ENCODE measurements at places on chromosomes 2 and 18.

DNA sequence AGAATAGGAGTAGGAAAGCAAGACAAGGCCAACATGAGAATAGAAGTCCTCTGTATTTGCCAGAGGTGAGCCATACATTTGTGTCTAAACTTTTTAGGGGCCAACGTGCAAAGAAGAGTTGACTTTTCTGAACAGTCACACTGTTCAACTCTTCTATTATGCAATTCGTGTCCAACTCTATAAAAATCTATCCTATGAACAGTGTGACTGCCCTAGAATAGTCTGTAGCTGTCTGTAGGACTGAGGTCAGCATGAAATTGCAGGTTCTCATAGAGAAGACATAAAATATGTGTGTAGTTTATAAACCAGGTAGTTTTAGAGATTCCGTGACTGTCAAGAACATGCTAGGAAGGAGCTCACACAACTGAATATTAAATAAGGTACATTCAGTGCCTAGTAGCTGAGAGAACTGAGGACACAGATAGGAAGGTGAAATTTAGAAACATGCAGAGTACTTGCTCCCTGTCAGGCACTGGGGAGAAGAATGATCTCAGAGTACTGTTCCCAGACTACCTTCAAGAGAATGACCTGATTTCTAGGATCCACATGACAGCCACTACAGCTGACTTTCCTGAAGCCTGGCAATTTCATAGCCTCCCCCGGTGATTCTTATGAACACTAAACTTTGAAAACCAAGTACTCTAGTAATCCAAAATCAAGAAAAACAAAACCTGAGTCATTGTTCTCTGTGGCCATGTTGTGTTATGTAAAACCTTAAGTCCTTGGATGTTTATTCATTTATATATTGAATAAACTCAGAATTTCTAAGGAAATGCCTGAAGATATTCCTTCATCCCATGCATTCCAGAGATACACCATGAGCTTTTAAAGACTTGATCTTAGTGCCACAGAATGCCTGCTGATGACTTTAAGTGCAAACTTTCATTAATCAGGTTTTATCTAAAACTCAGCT, 201.5 kb upstream of the BOD1L2 start:
- no peak for DNase-seq

GRCh38 chr2:45836316-45836715, 184.8 kb downstream of the PRKCE start:
- no peak for DNase-seq

- DNase-seq = no peak
Observed at GRCh38 chr2:209496586-209496982, 72.7 kb downstream of the MAP2 start.

DNA sequence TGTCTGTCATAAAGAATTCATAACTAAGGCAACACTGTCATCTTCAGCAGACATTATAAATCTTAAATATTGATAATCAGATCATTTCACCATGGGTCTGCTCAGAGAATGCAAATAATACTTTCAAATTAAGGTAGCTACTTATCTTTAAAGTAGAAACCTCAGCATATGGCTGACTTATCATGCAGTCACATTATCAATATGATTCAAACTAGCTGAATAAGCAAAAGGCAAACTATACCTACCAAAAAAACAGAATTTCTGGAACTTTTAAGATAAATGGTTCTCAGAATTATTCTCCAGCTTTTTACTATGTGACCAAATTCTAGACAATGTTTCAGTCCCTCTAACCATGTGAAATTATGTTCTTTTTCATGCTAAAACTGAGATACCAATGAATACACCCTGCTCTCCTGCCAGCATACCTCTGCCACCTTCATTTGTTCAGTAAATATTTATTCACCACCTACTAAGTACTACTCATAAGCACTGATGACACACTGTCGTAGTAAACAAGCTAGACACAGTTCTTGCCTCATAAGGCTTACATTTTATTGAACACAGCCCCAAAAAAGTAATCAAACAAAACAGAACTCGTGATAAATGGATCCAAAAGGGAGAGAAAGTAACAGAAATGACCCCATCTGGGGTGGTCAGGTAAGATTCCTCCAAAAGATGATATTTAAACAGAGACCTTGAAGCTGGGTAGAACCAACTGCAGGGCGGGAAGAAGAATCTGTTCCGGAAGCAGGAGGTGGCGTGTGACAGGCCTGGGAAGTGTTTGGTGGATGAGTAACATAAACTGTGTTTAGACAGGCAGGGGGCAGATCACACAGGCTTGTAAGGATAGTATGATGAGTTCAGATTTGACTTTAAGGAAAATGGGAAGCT, 17.7 kb downstream of the SPIRE1 start:
- no peak for DNase-seq

- no peak for DNase-seq
Observed at GRCh38 chr18:79590191-79591031, 89.2 kb upstream of the CTDP1 start.

GRCh38 chr18:22272242-22272641, 102.9 kb downstream of the GATA6 start:
- DNase-seq = no peak

DNA sequence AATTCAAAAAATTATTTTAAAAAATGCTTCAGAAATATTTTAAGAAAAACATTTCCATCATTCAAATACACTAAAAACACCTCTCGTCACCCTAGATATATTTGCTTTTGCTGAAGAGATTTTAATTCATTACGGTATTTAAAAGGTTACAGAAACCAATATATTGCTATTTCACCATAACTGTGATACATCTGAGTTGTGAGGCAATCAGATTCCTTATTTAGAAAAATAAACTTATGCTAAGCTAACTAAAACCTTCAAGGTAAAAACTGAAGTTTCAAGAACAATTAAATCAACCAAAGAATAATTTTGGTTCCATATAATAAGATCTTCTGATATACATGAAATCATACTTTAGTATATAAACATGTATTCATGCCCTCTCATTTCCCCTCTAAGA, 32.8 kb downstream of the PELI1 start:
- DNase-seq = no peak

GRCh38 chr2:88603146-88603545, 24.1 kb downstream of the EIF2AK3 start:
- DNase-seq = no peak

DNA sequence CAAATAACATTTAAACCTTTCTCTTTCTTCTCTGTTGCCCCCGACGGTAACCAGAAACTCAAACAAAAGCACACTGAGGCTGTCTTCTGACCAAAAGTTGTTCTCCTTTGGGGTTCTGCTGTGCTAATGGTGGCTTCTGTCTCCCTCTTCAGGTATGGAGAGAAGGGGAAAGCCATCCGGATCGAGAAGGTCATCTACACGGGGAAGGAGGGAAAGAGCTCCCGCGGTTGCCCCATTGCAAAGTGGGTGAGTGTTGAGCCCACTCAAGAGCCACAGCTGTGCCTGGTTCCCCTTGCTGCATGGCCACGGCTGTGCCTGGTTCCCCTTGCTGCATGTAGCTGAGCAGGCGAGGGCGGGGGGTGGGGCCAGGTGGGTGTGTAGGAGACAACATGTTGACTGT, 67.4 kb downstream of the BOLA3 start:
- no peak for DNase-seq

GRCh38 chr18:48376406-48376805, 32.8 kb downstream of the ZBTB7C start:
- no peak for DNase-seq

DNA sequence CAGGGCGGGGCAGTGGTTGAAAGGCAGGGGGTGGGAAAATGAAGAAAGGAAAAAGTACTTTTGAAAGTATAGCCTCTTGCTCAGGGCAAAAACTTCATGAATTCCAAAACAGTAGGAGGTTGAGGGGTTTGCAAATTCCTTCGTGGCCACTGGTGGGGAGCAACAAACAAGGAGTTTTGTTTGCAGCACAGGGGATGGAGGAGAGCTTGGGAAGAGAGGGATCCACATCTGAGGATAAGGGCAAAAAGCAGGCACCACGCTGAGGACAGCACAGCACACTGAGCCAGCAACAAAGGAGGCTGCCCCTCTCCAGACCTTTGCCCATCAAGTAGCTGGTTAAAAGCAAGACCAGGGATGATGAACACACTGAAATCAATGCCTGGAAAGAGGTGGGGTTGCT, 148.9 kb downstream of the TCF4 start:
- no peak for DNase-seq

DNA sequence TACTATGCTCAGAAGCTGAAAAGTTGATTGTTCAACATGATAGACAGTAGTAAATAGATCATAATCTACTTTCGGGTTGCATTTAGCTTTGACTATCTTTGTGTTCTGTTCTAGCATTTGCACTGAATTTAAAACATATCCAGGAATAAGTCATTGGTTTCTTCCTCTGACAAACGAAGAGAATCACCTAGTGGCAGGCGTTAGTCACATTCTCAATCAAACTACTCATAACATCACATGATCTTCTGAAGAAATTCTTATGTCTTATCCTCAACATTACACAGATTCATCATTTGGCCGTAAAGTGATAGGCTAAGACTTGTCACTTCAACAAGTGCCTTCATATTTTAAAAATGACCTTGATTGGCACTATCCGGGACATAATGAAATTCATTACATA, 63.6 kb upstream of the TTC21B start:
- no peak for DNase-seq

DNA sequence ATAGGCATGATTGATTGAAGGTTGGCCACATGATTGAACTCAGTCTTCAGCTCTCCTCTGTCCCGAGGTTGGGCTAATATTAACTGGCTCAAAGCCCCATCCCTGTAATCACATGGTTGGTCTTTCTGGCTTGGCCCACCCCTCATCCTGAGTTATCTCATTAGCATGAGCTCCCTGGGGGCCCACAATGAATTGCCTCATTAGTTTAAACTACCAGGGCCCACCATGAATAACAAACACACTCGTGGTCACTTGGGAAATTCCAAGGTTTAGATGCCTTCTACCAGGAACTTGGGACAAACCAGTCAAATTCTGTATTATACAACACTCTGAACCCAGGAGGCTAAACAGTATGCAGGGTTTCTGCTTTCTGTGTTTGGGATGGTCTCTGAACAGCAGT, 121.7 kb upstream of the B3GNT2 start:
- DNase-seq = no peak

DNA sequence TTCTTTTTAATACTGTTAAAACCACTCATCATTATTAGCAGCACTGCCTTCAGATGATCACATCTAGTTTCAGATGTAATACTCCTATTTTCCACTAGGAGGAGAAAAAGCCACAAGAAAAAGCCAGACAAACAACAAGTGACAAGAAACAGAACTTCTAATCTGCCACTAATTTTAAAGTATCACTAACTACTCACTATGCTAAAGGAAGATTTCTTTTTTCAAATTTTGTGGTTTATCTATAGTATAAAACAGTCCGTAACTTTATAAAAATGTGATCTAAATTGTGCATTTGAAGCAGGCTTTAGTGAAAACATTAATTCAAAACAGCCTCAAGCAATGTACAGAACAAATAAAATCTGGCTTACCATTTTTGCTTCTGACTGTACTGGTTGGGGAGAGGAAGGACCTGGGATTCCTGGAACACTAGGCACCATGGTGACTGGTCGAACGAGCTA, 56.8 kb downstream of the ATF2 start:
- DNase-seq = peak; percentile 30

DNA sequence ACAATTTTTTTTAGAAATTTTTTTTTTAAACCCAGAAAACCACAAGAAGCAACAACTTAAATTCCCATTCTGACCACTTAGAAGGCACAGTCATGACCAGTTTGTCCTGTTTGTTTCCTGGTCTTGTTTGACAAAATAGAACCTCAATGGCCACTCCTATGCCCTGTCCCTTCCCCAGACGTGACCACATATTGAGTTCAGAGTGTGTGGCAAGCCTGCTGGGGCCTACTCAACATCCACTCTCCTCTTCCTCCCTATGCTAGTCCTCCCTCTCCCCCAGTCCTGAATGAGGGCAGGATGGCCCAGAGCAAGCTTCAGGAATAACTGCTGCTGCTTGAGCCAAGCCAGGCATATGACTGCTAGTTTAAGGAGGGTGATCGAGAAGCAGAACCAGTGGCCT, 89.6 kb downstream of the PRELID3A start:
- no peak for DNase-seq

- DNase-seq = no peak
Observed at GRCh38 chr18:9885170-9886004, at the start of gene TXNDC2. Gene TXNDC2 (plus strand): TSS chr18:9885973. CDS start chr18:9886681, 708 bp downstream.

DNA sequence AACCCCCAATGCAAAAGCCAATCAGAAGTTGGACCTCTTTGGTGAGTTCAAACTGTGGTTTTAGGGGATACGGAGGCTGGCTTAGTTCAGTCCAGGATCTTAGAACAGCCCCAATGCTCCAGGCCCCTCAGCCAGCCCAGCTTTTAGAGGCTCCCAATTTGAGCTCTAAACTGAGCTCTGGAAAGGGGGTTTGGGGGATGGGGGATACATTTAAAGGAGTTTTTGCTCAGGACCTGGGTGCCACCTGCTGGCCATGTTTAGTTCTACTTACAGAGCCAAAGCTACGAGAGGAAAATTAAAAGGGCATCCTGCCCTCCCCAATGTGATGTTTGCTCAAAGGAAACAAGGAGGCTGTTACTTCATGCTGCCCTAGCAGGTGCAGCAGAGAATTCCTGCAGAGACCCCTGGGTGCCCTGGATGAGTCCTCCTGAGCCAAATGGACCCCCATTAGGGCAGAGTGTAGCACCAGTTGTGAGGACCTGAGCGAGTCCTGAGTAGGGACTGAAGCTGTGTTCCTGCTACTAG, 15.9 kb upstream of the TMEM214 start:
- DNase-seq = peak; percentile 41

- DNase-seq = no peak
Observed at GRCh38 chr2:24632172-24632571, 141.1 kb downstream of the NCOA1 start.

- no peak for DNase-seq
Observed at GRCh38 chr2:209619782-209620181, 151.8 kb upstream of the UNC80 start.

DNA sequence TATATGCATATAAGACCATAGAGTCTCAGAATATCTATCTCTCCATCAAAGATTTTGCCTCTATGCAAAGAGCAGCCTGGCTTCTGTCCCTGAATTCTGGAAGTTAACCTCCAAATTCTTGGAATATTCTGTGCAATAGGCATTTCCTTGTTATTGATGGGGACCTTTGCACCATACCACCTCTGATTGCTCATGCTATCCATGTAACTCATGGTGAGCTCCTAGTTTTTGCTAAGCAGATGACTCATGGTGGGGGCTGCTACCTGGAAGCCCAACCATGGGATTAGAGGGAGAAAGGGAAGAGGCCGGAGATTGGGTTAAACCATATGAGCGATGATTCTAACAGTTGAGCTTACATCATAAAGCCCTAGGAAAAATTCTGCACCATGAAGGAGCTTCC, 310.2 kb upstream of the FIGN start:
- no peak for DNase-seq

GRCh38 chr2:38966678-38967077, 77.0 kb downstream of the ARHGEF33 start:
- DNase-seq = no peak

DNA sequence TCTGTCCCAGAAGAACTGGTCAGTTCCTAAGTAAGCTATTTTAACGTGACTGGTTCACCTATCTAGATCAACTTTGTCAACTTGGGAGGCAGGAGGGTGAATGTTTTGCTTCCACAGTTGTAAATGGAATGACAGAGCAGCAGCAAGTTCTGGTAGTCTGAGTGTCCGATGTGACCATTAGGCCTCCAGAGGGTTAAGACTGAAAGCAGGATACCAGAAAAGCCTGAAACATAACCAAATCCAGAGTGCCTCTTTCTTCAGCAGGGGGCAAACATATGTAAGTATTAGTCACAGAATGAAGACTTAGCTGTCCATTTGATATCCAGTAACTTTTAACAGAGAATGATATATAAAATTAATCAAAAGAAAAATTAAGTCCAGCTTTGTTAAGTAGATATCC, 9.2 kb downstream of the HOXD3 start:
- DNase-seq = no peak

Measured in GM19239 (cell line).